Hematopoietic multipotent progenitor cell treated with erythropoietin and hydrocortisone succinate and interleukin-3 and kit ligand, for 4 days (in vitro differentiated cells): ENCODE measurements at places on chromosomes 2 and 18.
A peak's percentile ranks its signal among the peaks of the same experiment; 100 is the strongest.

DNA sequence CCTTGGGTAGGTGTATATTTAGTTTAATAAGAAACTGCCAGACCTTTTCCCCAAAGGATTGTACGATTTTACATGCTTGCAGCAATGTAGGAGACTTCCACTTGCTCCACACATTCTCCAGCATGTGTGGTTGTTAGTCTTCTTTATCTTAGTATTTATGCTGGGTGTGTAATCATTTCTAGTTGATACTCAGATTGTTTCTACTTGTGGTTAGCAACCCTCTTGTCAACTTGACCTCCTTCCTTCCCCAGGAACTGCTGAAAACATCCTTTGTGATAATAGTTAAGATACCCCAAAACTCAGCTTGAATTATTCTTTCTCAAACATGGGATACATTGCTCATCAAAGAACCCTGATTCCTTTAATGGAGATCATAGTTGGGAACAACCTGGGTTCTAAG lies 37.2 kb upstream of the CYBRD1 start:
- no peak for DNase-seq

- peak; percentile 73 for DNase-seq
Observed at GRCh38 chr2:8413589-8414135, 268.2 kb upstream of the ID2 start.

DNA sequence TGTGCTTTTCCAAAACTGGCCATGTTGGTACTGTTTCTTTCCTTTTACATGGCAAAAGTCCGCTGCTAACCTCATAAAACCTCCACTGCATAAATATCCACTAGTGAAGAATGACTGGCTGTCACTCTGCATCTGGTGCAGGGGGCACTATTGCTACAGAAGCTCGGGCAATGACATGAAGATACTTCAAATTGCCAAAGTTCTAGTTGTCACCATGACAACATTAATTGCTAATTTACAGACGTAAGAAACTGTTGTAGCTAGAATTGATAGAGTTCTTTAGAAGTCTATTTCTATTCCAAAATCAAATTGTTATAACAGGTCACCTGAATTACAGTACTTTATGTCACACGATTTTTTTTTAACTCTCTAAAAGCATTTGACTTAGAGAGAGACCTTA lies 845 bp downstream of the CFAP210 start:
- peak; percentile 65 for DNase-seq

- peak; percentile 54 for DNase-seq
Observed at GRCh38 chr18:62944454-62944853, 229.1 kb downstream of the PHLPP1 start.

DNA sequence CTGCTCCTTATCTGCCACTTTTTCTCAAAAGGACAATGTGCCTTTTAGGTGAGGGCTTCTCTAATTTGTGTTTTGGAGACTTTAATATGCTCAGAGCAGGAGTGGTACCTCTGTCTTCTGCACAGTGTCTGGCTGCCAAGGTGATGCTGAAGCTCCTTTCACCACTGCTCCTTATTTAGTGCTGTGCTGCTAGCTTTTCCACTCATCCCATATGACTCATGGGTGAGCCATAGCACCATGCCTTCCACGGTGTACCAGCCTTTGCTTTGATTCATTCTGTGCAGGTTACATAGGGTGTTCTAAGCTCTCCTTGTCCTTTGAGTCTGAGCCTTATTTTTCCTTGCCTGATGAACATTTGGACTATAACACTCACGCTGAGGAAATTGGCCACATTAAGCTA lies 202.4 kb downstream of the ARL6IP6 start:
- DNase-seq: no peak

DNA sequence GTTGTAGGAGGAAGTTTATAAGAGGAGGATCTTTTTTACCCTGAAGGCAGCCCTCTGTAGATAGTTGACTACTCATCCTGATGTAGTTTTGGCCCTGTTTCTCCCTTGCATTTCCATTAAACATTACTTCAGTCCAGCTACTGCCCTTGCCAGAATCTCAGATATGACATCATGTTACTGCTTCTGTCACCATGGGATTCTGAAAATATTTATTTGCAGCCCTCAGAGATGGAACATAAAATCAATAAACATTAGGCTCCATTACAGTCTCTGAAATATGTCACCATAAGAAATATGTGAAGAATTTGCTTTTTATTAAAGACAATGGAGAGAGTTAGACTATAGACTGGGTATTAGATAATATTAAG lies 68.7 kb upstream of the STK39 start:
- DNase-seq: no peak

DNA sequence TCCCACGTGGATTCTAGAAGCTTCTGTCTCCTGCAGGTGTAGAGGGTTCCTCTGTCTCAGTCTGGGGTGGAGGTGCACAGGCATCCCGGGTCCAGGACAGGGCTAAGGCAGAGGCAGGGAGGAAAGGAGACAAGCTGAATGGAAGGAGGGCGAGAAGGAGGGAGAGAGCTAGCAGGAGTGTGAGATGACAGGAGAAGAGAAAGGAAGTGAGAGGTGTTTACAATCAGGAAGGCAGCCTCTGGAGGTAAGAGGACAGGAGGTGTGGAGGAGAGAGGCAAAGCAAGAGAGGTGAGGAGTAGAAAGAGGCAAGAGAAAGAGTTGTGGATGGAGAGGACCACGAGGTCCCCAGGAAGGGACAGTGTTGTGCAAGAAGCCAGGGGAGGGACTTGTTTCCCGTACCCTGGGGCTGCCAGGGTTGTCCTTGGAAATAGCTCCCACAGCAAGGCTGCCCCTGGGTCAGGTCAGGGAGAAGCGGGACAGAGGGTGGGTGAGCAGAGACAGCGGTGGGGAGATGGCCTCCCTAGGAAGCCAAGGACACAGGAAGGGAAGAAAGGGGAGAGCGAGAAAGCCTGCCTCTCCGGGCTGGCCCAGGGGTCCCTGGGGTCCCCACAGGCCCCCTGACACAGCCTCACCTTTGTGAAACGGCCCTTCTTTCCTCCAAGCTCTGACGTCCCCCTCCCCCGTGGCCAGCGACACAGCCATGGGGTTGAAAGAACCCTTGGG lies 136.9 kb downstream of the CYP26B1 start:
- DNase-seq: no peak

- peak; percentile 61 for DNase-seq
Observed at GRCh38 chr18:3453540-3454364, 3.8 kb downstream of the TGIF1 start.

DNA sequence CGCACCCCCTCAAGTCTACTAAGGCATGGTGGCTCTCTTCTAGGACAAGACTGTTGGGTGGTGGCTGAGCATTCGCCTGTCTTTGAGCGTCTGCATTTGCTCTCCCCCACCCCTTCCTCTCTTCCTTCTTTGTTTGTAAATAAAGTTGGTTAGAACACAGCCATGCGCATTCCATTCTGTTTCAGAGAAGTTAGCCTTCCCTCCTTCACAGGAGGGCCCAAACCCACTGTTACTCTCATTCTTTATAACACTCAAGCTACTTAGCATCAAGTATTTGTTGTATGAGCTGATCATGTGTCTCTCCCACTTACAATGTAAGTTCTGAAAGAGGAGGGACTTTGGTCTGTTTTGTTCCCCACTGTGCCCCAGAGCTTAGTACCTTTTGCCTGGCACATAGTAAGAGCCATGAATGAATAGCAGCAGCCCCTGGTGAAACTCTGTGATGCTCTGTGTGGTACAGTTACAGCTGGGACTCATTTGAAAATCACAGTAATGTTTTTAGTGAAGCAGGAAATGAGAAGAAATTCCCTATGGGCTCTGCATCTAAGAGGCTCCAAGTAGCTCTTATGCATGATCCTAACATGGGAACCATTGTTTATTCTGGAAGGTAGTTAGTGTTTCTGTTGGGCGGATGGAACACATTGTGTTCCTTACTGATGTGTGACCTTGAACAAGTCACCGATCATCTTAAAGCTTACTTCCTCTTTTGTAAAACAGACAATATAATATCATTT lies 7.7 kb downstream of the MGAT5 start:
- peak; percentile 40 for DNase-seq

GRCh38 chr2:118056165-118056534 lies 32.1 kb upstream of the INSIG2 start:
- no peak for DNase-seq

- no peak for DNase-seq
Observed at GRCh38 chr2:57160976-57161375, 885.6 kb upstream of the VRK2 start.

DNA sequence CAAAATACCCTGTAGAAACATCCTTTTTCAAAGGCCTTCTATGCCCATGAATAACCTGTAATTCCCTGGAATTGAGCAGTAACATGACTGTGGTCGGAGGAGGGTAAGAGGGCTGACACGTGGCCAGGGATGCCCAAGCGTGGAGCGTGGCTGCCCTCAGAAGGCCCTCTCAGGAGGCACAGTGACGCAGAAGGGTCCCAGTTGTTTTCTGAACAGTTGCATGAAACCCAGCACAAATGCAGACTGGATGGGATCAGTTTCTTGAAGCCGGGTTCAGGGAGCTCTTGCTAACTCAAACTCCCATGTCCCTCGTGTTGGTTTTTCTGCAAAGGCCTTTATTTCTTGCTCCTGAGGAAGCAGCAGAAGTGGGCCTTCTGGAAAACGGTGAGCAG lies 237.0 kb downstream of the ALPK2 start:
- DNase-seq: no peak

DNA sequence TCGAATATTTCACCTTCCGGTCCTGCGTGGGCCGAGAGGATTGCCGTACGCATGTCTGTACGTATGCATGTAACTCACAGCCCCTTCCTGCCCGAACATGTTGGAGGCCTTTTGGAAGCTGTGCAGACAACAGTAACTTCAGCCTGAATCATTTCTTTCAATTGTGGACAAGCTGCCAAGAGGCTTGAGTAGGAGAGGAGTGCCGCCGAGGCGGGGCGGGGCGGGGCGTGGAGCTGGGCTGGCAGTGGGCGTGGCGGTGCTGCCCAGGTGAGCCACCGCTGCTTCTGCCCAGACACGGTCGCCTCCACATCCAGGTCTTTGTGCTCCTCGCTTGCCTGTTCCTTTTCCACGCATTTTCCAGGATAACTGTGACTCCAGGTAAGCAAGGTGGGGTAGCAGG lies at the start of gene SERPINB5:
TSS of gene SERPINB5 (plus strand) at position 291 of the 400 bp plus-strand sequence. CDS start 7,471 bp downstream, outside the sequence.
- DNase-seq: no peak

DNA sequence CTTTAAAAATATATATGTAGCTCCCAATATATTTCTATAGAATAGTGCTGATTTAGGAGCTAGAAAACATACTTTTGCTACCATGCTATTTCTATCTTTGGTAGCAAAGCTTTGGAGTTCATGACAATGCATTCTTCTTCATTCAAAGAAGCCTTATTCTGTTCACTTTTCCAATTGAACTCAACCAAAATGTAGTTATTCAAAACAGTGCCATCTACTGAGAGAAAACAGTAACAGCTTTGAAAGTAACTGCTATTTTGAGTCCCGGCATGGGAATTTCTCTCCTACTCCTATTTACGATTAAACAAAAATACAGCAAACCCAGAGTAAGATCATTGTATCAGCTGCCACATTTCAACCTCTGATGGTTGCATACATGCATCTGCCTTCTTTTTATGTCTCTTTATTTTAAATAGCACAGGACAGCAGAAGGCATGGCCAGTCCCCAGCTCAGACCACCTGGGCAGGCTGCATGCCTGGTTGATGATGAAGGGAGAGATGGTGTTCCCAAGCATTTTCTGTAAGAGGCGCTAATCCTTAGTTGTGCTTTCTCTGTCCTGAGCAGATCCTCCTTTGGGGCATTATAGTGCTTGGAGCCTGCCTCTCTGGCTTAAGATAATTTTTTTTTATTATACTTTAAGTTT lies 69.7 kb upstream of the SULT1C3 start:
- peak; percentile 50 for DNase-seq
